Caki2 (cell line): ENCODE measurements at places on chromosomes 5 and 9. TPM values are rescaled to one million over a fixed set of nuclear protein-coding genes. Genes with fewer than 3 reads are reported as not detected.

GRCh38 chr9:95724253-95724991 lies 151.1 kb upstream of the ERCC6L2 start:
- no peak for DNase-seq

GRCh38 chr9:87662808-87663528 lies 63.0 kb upstream of the CTSL start:
- DNase-seq: peak; percentile 78

CAMK2A gene
- not detected in 2 replicates for total RNA-seq

- no peak for DNase-seq
Measured at GRCh38 chr9:82673919-82674318, 389.0 kb downstream of the RASEF start.

CDKN2B-AS1 gene
- total RNA-seq: not detected in 2 replicates

DNA sequence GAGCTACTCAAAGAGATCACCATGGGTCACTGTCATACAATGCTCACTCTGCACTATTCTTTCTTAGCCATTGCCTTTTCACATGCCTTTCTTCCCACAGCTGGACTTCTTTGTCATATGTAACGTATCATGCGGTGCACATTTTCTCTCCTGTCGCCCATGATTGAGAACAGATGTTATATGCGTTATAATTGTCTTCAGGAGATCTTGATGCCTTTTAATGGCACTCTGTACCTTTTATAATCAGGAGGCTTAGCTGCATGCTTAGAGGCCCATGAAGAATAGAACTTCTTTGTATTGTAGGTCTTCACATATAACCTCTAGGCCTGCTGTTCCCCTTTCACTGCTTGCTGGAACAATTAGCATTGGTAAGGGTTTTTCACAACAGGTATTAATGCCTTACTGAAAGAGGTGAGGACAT lies 436.1 kb downstream of the CDH10 start:
- DNase-seq: no peak

KCNV2 gene
- total RNA-seq: not detected in 2 replicates

TAF11L9 gene
- total RNA-seq: not detected in 2 replicates

GRCh38 chr5:111782216-111782615 lies 25.2 kb upstream of the NREP start:
- DNase-seq: no peak

DNA sequence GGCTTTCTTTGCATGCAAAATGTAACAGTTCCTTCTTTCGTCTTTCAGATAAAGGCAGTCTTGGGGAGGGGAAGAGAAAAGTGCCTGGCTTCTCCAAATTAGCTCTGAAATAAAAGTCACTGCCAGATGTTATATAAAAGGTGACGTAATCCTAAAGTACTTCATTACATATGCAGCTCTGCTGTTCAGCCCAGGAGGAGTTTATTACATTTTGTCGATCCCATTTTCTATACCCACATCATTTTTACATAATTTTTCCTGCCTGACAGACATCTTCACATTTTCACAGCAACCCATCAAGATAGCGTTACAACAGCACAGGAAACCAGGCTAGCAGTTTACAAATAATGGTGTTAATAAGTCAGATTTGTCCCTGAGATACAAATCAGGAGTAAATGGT lies 86.7 kb upstream of the SLC30A5 start:
- no peak for DNase-seq

ZNF189 gene
- 7.5 and 11.0 TPM in 2 replicates for total RNA-seq

DNA sequence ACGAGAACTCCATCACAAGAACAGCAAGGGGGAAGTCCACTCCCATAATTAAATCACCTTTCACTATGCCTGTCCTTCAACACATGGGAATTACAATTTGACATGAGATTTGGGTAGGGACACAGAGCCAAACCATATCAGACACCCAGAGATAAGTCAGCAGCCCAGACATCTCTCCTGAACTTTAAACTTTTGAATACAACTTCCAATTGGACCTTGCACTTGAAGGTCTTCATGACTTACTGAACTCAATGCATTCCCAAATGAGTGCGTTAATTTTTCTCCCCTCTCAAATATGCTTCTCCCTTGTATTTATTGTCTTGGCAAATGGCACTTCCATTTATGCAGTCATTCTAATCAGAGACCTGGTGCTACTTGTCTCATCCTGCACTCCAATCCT lies 12.1 kb downstream of the C9 start:
- no peak for DNase-seq

GRCh38 chr5:111670826-111671492 lies 86.0 kb downstream of the NREP start:
- DNase-seq: peak; percentile 35

- DNase-seq: no peak
Measured at GRCh38 chr5:96963267-96963666, 27.4 kb downstream of the LNPEP start.

DNA sequence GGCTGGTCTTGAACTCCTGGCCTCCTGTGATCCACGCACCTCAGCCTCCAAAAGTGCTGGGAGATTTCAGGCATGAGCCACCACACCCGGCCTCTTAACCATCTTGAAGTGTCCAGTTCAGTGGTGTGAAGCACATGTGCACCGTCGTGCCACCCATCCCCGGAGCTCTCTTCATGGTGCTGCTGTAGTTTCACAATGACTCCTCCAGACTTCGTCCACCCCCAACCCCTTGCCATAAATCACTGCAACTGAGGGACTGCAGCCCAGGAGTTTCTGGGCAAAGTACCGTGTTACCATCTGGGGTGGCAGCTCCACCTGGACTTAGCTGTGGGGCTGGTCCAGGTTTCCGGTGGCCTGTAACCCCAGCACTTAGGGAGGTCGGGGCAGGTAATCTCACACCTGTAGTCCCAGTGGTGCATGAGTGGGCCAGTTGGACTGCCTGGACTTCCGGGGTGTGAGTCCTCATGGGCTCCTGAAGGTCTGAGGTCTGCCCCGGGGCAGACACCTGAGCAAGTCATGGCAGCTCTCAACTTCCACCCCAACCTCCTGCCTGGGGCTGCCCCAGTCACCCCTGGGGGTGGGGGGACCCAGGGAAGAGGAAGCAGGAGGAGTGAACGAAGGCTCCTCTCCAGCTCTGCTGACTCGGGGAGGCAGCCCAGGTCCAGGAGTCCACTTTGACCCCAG lies 6.6 kb upstream of the N4BP3 start:
- no peak for DNase-seq

- no peak for DNase-seq
Measured at GRCh38 chr9:135268981-135269380, 181.5 kb downstream of the OLFM1 start.

RNF208 gene
- total RNA-seq: not detected in 2 replicates

PCDHGB5 gene
- total RNA-seq: not detected in 2 replicates

- no peak for DNase-seq
Measured at GRCh38 chr9:91864380-91864779, 85.6 kb downstream of the ROR2 start.

- no peak for DNase-seq
Measured at GRCh38 chr9:126635661-126636439, 22.1 kb downstream of the LMX1B start.

DNA sequence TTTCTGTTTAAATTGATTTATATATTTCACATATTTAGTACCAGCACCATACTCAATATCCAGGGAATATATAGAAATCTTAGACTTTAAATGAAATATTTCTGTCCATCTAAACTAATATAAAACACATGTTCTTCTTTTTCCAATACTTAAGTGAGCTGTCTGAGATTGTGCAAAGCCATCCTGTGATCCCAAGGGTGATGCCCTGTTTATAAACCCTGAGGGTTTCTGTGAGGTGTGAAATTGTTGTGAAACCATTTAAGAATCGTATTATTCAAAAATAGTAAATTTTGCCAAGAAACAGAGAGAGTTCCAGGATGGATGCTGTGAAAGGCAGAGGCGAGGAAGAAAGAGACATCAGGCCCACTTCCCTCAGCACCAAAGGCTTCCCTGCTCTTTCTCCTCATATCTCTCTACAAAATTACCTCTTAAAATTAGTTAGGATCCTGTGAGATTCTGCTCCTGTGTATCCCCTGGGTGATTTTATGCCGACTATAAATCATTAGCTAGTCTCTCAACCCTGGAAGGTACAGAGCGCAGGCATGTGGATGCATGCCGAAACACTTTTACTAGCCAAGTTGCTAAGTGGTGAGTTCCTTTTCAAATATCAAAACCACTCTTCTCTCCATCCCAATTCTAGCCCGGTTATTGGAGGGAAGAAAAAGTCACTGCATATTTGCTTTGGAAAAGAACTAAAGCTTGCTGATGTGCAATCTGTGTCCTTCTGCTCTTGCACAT lies 183.0 kb downstream of the GLIS3 start:
- no peak for DNase-seq

GRCh38 chr9:86246752-86247161 lies 12.7 kb downstream of the C9orf153 start:
- no peak for DNase-seq

DNA sequence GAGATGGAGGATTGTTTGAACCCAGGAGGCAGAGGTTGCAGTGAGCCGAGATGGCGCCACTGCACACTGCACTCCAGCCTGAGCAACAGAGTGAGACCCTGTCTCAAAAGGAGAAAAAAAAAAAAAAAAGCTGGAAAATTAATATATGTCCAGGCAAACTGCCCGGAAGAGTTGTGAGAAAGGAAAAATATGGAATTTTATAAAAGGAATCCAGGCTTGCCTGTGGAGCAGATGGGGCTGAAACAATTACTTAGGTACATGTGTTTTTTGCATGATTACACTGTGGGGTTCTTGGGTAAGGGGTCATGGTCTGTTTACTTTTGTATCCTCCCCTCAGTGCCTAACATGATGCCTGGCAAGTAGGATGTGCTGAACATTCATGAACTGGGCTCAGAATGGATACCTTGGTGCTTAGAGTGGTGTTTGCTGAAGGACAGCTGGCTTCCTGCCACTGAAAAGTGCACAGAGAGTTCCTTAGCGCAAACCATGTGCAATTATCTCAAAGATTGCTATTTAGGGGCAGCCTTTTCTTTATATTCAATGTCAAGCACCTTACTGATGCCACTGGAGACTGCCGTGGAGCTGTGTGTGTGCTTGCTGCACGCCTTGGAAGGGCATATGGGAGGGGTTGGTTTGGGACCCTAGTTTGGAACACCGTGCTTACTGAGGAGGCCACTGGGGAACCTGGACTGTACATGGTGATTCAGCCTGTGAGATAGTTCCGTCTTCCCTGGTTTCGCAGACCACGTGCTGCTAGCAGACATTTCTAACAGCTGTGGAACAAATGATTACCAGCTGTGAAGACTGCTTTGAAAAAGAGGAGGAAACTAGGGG lies 78.4 kb downstream of the MAP1B start:
- DNase-seq: no peak

DNA sequence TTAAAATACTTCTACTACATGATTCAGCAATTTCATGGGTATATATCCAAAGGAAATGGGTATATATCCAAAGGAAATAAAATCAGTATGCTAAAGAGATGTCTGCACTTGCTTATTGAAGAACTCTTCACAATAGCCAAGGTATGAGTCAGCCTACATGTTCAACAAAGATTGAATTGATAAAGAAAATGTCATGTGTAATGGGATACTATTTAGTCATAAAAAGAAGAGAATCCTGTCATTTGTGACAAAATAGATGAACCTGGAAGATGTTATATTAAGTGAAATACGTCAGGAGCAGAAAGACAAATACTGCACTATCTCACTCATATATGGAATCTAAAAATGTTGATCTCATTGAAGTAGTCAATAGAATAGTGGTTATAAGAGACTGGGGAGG lies 944.5 kb upstream of the CTNND2 start:
- DNase-seq: no peak

DNA sequence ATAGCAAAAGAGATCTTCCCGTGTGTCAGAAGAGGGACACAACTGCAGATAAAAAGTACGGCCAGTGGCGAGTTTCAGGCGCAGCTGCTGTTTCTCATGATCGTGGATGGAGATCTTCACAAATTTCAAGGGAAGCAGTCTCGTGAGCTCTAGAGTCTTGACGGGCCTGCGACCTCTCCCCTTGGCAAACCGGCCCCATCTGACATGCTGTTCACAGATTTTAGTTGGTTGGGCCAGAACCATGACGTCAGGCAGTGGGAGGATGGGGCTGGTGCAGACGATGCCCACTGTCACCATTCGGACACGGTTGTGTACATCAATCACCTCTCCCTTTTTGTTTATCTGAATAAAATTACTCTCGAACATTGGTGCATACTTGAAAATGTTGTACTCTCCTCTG lies 396 bp downstream of the GARIN3 start:
- DNase-seq: no peak

FAXDC2 gene
- total RNA-seq: 0.26 and 4.2 TPM in 2 replicates

FRMD3 gene
- 0.58 and 2.0 TPM in 2 replicates for total RNA-seq

GRCh38 chr5:154078272-154078671 lies 39.5 kb downstream of the MFAP3 start:
- DNase-seq: peak; percentile 17

- DNase-seq: no peak
Measured at GRCh38 chr5:172641359-172642050, 442 bp downstream of the NEURL1B start.

LCN9 gene
- total RNA-seq: not detected in 2 replicates

ADAMTS16 gene
- 13.8 and 15.6 TPM in 2 replicates for total RNA-seq

PCDHB2 gene
- total RNA-seq: not detected in 2 replicates

NCS1 gene
- total RNA-seq: 45.7 and 69.6 TPM in 2 replicates

MARCOL gene
- total RNA-seq: not detected in 2 replicates

DNA sequence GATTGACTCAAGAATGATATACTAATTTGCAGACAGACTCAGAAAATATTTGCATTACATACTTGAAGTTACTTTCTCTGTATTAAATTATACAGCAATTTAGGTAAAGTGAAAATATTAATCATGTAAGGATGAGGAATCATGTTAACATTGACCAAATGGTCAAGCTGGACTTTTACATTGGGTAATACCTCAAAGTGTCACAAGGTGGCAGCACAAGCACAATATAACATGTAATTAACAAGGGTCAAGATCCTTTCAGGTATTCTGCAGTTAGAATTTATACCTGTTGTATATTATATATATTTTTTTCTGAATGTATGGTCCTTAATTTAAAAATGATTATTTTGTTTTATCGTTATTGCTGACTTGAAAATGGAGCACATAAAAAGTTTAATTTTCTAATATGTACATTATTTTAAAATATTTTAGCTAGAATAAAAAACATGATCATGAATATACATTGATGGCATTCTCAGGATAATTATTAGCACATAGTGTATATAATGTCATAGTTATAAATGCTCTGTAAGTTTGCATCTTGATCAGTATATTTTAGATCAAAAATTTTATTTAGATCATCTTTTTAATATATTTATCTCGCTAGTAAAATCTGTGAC lies 8.6 kb downstream of the HAPLN1 start:
- no peak for DNase-seq

GABRA1 gene
- total RNA-seq: not detected in 2 replicates

FAM193B gene
- total RNA-seq: 29.2 and 33.6 TPM in 2 replicates

IFNB1 gene
- not detected in 2 replicates for total RNA-seq

GRCh38 chr5:157476702-157477408 lies 16.8 kb downstream of the NIPAL4 start:
- peak; percentile 54 for DNase-seq

- peak; percentile 79 for DNase-seq
Measured at GRCh38 chr9:130837002-130837511, 2.0 kb downstream of the ABL1 start.
